ENCODE measurements at places on chromosomes 11 and 22.

DNA sequence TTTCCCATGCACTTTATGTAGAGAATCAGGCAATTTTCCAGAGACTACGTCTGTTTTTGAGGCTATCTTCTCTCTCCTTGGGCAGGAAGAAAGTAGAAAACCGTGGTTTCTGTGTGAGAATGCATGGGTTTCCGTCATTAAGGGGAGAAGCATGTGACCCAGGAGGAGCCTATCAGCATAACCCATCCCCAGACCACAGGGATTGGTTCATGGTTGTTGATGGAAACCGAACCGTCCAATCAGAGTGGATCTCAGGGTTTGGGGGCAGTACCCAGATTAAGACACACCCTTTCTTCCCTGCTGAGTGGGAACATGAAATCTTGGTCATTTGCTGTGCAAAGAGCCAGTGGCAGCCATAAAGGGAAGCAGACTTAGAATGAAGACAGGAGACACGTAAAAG is 517.8 kb downstream of the MN1 start:
- DNase-seq, result no peak

GRCh38 chr11:125069008-125069407 is 5.9 kb downstream of the SLC37A2 start:
- no peak for DNase-seq

GRCh38 chr22:30408388-30409102 is 11.7 kb downstream of the SEC14L2 start:
- DNase-seq, result peak; percentile 44

DNA sequence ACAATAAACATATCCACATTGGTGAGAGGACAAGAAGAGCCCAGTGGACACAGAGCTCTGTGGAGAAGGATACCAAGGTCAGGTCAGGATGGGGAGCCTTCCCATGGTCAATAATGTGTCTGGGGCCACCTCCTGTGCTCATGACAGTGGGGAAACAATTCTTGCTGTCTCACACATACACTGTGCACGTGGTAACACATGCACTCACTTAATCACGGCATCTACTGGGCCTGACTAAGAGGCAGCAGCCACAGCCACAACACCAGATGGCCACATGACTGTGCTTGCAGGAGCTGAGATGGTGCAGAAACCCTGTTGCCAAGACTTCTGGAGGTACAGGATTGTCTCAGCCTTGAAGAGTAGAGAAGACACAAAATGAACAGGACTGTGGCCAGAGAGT is 28.6 kb downstream of the C22orf42 start:
- no peak for DNase-seq

- no peak for DNase-seq
Observed at GRCh38 chr22:50326225-50326955, 422 bp downstream of the DENND6B start.

DNA sequence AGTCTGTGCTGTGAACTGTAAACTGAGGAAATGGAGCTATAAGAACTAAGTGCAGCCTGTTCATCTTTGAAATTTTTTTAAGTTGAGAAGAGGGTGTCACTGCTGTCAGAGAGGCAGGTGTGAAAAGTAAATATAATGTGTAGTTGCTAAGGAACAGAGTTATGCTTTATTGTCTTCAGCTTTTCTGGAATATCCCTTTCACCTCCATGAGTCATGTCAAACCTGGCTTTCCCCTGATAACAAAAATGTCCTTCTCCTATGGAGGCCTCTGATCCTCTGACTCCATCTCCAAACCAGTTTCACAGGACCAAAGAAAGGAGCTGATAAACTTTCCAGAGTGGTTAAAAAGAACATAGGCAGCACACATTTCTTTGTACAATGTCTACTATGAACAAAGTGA is 12.8 kb upstream of the MUC15 start:
- DNase-seq, result no peak

DNA sequence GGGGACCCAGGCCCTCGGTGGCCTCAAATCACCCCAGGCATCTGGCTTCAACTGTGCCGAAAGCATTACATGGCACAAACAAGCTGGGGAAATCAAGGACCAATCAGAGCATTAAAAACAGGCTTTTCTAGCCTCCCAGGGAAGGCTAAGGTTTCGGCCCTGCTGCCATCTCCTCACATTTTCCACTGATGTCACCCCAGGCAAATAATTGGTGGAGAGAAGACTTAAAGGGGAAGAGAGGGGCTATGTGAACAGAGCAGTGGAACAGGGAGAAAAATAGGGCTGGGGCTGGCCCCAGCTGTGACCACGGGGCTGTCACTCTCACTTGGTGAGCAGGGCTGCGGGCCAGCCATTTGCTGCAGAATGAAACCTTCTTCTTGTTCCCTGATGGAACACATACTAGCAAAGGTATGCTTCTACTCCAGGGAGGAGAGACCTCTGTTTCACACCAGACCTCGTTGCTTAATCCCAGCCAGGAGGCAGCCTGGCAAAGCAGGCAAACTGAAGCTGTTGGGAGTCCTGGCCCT is 581.3 kb downstream of the SOX6 start:
- DNase-seq, result no peak

- peak; percentile 69 for DNase-seq
Observed at GRCh38 chr22:50314455-50315288, 7.2 kb upstream of the PLXNB2 start.

GRCh38 chr22:26072621-26073020 is 96.6 kb upstream of the SEZ6L start:
- no peak for DNase-seq

- DNase-seq, result no peak
Observed at GRCh38 chr11:19499026-19499669, 213.5 kb upstream of the NAV2 start.

GRCh38 chr11:48008951-48009270 is 28.6 kb downstream of the PTPRJ start:
- no peak for DNase-seq

- DNase-seq, result peak; percentile 20
Observed at GRCh38 chr11:10777806-10778205, 26.8 kb downstream of the CTR9 start.

GRCh38 chr11:69335781-69336405 is 41.9 kb downstream of the MYEOV start:
- DNase-seq, result no peak

- DNase-seq, result no peak
Observed at GRCh38 chr11:353179-353873, 16.0 kb upstream of the B4GALNT4 start.

GRCh38 chr11:44883277-44883676 is 67.4 kb downstream of the TP53I11 start:
- no peak for DNase-seq

DNA sequence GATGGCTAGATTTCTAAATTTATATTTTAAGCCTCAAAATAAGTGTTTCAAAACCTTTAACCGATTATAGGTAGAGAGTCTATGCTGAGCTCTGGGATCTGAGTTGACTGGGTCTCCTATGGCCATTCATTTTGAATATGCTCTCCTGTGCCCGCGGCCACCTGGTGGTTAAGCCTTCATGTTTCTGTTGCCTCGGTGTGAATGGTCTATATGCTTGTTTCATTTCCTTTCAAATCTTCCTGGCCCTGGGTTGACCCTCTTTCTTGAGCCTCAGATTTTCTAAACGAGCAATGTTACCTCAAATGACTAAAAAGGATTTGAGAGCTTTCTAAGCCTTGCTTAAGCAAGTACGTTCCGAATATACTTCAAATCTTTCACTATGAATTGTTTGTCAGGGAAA is 789.4 kb upstream of the KIRREL3 start:
- DNase-seq, result no peak

GRCh38 chr11:125483592-125483991 is 12.5 kb downstream of the FEZ1 start:
- no peak for DNase-seq

GRCh38 chr11:1335811-1336761 is 26.7 kb upstream of the TOLLIP start:
- DNase-seq, result no peak

DNA sequence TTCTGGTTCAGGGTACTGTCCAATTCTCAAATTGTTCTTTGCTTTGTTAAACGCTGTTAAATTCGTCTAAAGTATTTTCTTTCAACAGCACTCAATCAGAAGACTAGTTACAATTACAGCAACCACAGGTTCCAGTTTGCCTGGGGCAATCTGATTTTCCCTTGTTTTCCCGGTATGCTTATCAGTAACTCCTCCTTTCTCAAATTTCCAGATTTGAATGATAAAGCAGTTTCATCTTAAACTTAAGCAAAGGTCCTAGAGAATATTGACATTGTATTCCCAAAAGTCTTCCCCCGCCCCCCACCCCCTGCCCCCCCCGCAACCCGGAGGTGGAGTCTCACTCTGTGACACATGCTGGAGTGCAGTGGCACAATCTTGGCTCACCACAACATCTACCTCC is 10.5 kb upstream of the USP28 start:
- no peak for DNase-seq

DNA sequence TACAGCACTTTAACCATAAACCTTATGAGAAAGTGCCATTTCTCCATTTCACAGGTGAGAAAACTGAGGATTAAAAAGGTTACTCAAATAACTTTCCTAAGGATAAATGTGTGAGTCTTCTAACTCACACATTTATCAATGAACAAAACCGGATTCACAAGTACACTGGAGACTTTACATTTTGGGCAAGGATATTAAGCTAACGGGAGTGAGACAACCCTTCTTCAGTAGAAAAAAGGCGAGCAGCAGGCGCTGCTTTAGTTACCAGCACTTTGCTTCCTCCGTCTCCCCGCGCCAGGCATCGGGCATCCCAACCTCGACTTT is 356 bp upstream of the TTC12 start:
- DNase-seq, result no peak

DNA sequence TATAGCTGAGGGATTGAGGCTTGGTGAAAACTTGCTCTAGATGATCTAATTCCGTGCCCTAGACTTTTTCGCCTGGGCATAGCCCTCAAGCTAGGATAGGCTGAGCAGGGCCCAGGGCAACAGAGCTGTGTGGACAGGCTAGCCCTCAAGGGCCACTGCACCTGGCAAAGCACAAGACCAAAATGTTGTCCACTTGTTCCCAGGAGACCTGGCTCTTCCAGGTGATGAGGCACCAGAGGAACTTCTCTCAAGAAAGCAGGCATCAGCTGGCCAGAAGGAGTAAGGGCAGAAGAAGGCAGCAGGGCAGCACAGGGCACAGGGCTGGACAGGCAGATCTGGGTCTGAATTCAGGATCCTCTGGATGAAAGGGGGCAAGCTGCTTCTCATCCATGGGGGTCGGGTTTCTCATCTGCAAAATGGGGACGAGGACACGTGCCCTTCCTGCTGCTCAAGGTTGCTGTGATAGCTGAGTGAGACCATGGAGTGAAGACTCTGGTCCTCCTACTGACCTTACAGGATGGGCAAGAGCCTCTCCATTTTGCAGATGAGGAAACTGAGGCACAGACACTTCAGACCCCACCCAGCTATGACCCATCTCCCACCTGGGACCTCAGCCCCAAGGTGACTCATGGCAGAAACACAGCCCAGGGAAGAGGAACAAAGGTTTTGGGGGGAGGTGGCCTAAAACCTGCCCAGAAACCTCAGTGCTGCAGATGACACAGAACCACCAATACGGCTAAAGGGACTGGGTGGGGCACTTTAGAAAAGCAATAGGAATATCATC is 42.2 kb upstream of the PRDM11 start:
- DNase-seq, result no peak

GRCh38 chr22:41775338-41775737 is 25.1 kb upstream of the CCDC134 start:
- DNase-seq, result no peak

DNA sequence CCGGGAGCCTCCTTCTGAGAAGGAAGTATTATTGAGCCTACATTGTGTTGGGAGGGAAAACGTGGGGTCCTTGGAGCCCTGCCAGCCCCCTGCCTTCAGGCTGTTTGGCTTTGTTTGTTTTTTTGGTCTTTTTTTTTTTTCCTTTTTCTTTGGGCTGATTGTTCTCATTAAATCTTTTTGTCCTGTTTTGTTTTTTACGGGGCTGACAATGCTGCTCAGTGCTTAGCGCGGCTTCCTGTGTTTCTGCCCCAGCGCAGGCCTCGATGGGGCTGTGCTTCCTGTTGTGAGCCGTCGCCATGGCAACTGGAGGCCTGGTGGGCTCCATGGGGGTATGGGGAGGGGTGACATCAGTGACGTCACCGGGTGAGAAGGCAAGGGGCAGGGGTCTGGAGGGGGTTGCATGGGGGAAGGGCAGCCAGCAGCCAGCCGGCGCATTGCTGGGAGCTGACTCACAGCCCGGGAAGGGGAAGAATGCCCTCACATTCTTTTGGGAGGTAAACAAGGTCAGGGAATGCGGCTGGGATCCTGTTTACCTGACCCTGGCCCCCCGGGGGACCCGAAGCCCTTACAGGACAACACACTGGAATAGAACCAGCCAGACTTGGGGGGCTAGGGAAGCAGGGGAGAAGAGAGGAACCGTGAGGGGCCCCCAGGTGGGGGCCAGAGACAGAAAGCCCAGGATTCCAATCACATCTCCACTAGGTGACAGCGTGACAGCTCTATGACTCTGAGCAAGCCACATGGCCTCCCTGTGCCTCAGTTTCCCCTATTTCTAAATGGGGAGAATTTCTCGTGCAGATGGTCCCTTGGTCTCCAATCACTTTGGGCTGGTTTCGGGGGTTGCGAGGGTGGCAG is 22.2 kb upstream of the CBX7 start:
- peak; percentile 44 for DNase-seq

DNA sequence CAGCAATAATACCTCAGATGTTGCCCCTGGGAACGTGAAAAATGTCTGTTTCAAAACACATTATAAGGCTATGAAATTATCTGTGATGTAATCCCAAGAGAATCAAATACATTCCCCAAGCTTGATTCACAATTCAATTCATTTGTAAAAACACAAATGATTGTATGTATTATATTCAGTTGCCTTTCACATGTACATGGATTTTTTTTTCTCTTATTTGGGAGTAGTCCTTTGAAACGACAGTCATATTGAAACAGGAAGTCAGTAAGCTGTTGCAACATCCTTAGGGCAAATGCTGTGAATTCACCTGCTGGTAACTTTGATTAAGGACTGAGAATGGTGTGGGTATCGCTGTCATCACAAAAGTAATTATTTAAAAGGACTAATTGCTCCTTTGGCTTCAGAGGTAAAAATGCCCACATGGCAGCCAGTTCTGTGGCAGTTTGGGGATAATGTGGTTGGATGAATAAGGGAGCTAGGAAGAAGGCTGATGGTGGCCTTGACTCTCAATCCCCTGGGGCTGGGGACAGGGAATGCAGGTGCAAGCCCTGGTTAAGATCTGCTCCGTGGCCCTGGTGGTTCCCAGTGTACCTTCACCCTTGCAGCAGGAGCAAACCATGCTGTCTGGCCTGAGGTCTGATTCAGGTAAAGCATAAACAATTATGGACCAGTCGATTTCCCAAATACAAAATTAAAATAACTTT is 13.2 kb downstream of the EHF start:
- DNase-seq, result no peak

DNA sequence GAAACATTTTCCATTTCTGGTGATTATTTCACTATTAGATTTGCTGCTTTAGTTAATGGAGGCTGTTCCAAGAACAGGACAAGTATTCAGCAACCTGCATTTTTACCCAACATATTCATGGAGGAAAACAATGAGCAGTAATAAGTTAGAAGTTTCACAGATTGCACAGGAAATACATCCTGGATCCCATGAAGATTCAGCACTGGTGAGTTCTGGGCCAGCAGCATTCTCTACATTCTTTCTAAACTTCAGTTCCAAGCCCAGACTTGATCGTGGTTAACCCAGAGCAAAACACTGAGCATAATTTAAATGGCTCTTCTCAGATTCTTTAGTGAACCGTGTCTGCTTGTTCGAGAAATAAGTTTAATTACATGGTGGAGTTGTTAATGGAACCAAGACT is 3.8 kb downstream of the FJX1 start:
- DNase-seq, result no peak

Measured in GDM1 (cell line).